ENCODE measurements at places on chromosomes 11 and 22.
A peak's percentile ranks its signal among the peaks of the same experiment; 100 is the strongest.

- no peak for DNase-seq
Measured at GRCh38 chr22:26972286-26972685, 314.9 kb downstream of the MIAT start.

DNA sequence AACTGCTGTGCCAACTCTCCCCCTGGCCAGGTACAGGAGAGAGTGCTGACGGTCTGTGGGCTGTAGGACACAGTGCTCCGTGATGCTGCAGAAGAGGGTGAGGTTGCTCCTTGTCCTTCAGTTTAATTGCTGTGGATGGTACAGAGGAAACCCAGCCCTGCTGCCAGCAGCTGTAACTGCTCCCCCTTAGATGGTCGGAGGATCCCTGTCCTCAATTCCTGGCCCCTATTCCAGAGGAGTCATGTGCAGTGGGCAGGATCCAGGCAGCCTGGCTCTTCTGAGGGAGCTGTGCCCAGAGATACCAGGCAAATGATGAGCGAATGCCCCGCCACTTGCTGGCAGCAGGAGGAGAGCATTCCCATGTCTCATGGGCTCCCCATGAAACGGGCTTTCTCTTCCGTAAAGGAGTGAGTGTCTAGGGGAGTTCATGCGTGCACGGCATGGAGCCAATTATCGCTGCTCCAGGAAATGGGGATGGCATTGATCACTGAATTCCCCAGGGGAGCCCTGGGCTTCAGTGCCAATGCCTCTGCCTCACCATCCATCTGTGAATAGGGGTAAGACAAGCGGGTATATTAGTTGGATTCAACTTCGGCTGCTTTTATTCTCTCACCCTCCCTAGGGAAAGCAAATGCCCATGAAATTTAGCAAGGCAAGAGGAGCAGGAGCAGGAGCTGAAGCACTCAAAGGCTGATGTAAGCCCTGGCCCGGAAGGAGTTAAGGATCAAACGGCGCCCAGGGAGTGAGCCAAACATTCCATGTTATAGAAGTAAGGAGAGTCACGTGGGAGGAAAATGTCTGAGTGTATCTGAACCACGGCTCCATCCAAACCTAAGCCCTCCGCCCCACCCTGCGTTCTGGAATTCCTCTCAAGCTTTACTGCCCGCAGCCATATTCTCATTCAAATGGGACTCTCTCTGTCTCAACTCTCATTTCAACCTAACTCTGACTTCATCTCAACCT is 51.0 kb upstream of the CSNK2A3 start:
- no peak for DNase-seq

DNA sequence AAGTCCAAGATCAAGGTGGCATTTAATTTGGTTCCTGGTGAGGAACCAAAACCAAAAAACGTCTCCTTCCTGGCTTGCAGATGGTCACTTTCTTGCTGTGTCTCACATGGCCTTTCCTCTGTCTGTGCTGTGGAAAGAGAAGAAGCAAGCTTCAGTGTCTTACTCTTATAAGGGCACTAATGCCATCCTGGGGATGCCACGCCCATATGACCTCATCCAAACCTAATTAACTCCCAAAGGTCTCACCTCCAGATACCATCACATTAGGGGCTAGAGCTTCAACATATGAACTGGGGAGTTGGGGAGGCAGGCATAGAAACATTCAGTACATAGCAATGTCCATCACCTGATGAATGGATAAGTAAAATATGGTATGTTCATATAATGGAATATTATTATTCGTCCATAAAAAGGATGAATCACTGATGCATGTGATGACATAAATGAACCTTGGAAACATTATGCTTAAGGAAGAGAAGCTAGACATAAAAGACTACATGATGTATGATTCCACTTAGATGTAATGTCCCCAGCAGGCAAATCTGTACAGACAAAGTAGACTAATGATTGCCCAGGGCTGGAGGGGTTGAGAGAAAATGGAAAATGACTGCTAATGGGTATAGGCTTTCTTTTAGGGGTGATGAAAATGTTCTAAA is 78.6 kb upstream of the B3GNT6 start:
- no peak for DNase-seq

GRCh38 chr11:48207881-48208280 is 8.7 kb upstream of the OR4B1 start:
- DNase-seq = no peak

- no peak for DNase-seq
Measured at GRCh38 chr22:49154433-49154832, 673.2 kb downstream of the BRD1 start.

- DNase-seq = no peak
Measured at GRCh38 chr11:43927925-43928707, 14.3 kb upstream of the C11orf96 start.

DNA sequence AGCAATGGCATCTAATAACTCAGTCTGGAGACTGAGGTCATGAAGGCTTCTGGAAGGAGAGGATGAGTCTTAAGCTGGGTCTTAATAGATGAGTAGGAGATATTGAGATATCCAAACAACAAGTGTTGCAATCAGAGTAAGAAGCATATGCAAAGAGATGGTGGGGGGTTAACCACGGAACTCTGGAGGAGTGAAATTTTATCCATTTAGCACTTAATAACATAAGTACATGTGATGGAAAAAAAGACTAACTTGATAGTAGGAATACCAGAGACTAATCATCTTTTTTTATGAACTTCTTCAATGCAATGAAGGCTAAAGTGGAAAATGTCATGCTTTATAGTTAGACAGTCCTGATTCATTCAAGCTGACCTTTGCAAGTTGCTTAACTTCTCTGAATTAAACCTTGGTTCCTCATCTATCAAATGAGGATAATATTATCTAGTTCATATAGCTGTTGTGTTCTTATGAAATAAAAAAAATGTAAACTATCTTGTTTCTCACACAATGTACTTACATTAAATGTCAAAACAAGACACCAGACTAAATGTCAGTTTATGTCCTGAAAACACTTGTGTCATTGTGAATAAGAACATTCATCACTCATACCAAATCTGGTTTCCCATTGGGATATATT is 403.1 kb upstream of the CCDC90B start:
- no peak for DNase-seq

GRCh38 chr22:45262931-45263462 is 21.8 kb upstream of the UPK3A start:
- no peak for DNase-seq

DNA sequence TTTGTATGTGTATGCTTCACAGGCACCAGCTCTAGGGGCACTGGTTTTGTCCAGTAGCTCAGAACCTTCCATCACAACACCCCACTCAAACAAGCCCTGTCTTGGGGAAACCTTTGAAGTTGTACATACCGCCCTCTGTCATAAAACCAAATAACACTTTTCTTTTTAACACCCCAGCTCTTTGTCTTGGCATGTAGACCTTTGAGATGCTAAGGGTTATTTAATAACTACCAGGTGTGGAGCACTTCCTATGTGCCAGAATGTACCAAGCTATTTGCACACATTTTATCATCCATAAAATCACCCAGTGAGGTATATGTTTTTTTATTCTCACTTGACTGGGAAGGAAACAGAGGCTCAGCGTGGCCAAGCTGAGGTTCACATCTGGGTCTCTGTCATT is 50.6 kb downstream of the CYB5R2 start:
- no peak for DNase-seq

- no peak for DNase-seq
Measured at GRCh38 chr11:83409891-83410290, 123.7 kb upstream of the CCDC90B start.

GRCh38 chr11:115653926-115654325 is 149.7 kb upstream of the CADM1 start:
- no peak for DNase-seq

DNA sequence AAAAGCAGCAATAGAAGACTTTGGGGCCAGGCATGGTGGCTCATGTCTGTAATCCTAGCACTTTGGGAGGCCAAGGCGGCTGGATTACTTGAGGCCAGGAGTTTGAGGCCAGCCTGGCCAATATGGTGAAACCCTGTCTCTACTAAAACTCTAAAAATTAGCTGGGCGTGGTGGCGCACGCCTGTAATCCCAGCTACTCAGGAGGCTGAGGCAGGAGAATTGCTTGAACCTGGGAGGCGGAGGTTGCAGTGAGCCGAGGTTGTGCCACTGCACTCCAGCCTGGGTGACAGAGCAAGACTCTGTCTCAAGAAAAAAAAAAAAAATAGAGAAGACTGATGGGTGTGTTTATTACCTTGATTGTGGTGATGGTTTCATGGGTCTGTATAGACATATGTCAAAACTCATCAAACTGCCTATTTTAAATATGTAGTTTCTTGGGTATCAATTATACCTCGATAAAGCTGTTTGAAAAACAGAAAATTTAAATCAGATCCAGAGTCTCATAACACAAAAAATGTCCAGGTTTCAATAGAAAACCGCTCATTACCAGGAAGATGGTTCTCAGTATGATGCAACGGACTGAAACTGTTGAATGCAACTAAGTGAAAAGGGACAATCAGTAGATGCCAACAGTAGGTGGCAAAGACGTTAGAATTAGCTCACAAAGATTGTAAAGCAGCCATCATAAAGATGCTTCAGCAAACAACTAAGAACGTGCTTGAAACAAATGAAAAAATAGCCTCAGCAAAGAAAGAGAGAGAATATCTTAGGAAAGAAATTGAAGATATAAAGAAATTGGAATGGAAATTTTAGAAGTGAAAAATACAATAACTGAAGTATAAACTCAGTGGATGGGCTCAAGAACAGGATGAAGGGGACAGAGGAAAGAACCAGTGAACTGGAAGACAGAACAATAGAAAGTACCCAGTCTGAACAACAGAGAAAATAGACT is 33.1 kb upstream of the SEPTIN5 start:
- no peak for DNase-seq

DNA sequence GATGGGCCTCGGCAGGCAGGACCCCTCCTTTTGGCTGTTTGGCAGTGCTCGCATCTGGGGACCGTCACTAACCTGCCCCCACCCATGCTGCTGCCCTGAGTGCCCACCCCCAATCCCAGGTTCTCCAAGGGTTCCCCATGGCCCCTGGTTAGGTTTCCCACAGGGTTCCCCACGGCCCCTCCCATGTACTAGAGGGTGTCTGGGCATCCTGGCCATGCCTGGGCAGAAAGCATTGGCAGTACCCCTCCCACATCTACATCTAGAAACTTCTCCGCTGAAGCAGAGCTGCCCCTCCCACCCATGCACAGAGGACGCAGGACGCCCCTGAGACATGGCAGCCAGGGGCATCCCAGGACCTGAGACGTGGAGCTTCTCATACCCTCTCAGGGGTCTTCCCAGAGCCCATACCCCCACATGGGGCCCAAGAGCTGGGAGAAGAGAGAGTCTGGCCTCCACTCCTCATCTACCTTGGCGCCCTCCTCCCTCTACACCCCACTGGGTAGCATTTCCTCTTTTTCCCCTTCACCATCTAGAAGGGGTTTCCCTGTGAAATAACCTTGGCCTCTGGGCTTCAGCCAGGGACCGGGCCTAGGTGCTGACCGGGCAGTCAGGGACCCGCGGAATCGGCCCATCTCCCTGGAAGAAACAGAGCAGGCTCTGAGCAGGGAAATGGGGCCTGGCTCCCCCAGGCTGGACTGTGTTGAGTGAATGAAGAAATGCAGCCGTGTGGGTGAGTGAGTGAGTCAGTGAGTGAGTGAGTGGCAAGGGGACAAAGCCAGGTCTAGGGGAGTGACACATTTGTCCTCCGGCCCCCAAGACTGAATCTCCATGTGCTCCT is 987.3 kb downstream of the BRD1 start:
- DNase-seq = no peak

DNA sequence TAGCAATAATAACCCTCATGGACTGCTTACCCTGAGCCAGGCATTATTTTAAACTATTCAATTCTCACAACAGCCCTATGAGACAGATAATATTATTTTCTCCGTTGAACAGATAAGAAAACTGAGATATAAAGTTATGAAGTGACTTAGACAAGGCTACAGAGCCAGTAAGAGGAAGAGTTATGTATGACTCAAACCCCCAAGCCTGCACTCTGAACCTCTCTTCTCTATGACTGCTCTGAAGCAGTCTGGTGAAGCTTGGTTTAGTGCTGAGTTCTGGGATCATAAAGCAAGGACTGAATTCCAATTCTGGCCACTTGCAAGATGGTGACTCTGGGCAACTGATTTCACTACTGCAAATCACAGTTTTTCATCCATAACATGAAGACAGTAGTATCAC is 34.5 kb downstream of the TNKS1BP1 start:
- DNase-seq = no peak

- DNase-seq = peak; percentile 4
Measured at GRCh38 chr11:3989276-3989920, 105.2 kb upstream of the RRM1 start.

GRCh38 chr11:121644187-121644512 is 191.4 kb upstream of the SORL1-AS1 start:
- DNase-seq = no peak

DNA sequence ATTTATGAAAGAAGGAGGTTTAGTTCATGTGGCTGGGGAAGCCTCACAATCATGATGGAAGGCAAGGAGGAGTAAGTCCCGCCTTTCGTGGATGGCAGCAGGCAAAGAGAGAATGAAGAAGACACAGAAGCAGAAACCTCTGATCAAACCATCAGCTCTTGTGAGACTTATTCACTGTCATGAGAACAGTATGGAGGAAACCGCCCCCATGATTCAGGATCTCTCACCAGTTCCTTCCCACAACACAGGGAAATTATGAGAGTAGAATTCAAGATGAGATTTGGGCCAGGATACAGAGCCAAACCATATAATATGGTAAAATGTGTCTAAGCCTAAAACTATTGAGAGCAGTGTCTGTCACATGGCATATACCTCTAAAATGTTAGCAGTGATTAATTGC is 503.8 kb upstream of the CCDC179 start:
- no peak for DNase-seq

DNA sequence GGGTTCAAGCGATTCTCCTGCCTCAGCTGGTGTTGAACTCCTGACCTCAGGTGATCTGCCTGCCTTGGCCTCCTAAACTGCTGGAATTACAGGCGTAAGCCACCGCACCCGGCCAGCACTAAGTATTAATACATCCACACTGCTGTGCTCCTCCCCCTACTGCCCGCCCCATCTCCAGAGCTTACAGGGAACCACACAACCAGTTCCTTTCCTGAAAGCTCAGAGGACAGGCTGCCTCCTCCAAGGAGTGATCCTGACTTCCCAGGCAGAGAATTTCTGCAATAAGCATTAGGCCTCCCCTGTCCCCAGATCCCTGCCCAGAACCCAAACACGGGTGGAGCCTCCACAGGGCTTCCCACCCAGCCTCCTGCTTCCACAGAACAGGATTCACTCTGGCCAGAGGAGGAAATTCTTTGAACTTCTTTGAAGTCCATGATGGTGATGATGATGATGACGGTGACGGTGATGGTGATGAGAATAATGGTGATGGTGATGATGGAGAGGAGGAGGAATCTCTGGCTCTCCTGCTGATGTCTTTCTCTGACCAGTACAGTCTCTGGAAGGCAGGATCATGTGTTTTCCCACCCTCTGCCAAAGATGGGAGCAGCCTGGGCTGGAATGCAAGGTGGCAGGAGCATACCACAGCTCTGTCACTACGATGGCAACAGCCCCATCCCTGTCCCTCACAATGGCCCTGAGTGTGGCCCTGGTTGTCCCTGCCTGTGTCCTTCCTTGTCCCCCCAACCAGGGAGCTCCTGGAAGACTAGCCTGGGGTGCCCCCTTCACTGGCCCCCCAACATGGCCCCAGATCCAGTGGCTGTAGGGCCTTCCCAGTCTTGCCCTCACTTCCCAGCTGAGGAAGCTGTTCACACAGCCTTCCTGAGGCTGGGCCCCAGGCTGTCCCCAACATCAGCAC is 33.5 kb upstream of the CSNK1E start:
- no peak for DNase-seq

GRCh38 chr11:70112017-70112434 is 33.9 kb downstream of the ANO1 start:
- no peak for DNase-seq
